ENCODE measurements at places on chromosomes 3 and 15.
A peak's percentile ranks its signal among the peaks of the same experiment; 100 is the strongest.

DNA sequence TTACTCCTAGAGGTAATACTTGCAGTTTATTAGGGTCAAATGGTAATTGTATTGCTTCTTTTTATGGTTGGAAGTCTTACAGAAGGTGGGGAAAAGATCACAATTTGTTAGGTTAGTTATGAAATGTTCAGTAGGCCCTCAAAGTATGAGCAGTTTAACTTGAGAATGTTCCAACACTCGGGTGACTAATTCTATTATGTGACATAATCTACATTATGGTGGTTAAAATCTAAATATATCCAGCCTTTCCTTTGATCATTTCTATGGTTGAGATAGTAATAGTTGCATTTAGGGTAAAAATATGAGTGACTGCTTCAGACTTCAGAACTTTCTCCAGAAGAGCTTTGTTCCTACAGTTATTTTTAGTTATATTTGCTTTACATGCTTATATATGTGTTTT is 19.6 kb upstream of the FBXO22 start:
- DNase-seq = no peak

- no peak for DNase-seq
Observed at GRCh38 chr3:64316971-64317370, 91.7 kb upstream of the PRICKLE2 start.

- no peak for DNase-seq
Observed at GRCh38 chr15:55320238-55320550, 1.2 kb downstream of the PIGB start.

DNA sequence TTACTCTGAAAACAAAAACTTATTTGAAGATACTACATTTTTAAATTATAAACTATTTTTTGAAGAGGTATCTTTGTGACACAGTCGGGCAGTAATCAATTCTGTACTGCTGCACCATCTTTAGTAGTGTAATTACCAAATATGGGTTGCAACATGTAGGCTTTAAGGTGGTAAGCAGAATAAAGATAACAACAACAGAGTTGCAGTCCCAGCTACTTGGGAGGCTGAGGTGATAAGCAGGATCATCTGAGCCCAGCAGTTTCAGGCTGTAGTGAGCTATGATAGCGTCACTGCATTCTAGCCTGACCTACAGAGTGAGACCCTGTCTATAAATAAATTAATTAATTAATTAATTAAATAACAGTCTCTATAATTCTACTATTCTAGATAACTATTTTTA is 6.0 kb downstream of the PLOD2 start:
- DNase-seq = no peak

GRCh38 chr3:104526901-104527401 is 839.8 kb upstream of the ALCAM start:
- DNase-seq = no peak

- DNase-seq = peak; percentile 65
Observed at GRCh38 chr3:169149349-169149890, 514.1 kb downstream of the MECOM start.

DNA sequence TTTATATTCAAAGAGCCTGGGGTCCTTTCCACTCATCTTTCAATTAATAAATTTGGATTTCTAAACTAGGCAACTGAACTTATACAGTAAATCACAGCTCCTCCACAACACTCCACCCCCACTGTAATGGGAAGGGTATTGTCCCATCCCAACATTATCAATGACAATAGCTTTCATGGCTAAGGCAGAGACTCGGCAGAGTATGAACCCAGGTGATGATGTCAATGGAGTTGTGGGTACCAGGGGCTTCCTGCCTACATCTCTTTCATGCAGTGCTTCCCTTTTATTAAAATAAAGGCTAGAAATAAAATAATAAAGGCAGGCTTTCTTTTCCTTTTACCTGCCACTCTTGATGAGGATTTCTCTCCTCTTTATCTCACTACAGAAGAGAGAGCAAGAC is 109.5 kb downstream of the ADAM10 start:
- no peak for DNase-seq

DNA sequence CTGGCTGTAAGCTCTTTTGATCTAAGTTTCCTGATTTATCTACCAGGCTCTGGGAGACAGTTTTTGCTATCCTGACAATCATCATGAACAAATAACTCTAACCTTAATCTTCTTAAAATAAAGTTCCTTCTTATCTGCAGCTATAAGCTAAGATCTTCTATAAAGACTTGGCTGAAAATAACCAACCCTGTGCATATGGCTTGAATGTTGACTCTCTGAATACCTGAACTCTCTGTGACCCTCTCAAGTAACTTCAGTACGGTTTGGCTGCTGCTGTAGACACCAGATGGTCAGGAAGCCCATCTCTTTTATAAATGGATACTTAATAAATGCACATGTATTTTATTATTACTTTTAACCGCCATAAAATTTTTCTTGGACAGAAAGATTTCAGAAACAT is 412.4 kb upstream of the CBLB start:
- no peak for DNase-seq

DNA sequence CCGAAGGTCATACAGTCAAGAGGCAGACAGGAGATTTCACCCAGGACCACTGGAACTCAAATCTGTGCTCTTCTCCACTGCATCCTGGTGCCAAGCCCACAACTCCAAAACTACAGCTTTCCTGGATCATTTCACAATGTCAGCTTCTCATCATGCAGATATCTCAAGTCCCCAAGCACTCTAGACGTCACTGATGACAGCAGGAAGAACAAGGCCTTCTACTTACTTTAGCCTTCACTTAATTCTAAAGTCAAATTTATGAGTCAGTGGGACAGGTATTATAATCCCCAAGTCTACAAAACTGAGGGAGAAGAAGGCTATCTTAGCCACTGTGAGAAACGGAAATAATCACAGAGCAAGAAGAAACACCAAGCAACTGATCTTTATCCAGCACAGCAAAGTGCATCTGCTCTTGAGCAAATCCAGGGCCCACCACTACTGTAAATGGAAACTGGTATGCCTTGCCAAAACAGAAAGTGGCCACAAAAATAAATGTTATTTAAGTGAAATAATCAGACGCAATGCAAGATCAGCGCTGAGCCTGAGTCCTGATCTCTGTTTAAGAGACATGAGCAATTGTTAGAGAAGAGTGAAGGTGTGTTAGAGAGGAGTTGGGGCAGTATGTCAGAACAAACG is 928 bp downstream of the RAD18 start:
- DNase-seq = no peak

DNA sequence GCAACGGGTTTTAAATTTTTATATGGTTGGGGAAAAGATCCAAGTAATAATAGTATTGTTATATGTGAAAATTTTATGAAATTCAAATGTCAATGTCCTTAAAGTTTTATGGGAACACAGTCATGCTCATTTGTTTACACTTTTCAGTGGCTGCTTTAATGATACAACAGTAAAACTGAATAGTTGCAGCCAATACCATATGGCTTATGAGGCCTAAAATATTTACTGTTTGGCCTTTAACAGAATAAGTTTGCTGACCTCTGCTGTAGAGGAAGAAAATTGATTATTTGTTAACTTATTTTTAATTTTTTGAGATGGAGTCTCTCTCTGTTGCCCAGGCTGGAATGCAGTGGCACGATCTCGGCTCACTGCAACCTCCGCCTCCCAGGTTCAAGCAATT is 44.7 kb downstream of the USP50 start:
- DNase-seq = no peak

DNA sequence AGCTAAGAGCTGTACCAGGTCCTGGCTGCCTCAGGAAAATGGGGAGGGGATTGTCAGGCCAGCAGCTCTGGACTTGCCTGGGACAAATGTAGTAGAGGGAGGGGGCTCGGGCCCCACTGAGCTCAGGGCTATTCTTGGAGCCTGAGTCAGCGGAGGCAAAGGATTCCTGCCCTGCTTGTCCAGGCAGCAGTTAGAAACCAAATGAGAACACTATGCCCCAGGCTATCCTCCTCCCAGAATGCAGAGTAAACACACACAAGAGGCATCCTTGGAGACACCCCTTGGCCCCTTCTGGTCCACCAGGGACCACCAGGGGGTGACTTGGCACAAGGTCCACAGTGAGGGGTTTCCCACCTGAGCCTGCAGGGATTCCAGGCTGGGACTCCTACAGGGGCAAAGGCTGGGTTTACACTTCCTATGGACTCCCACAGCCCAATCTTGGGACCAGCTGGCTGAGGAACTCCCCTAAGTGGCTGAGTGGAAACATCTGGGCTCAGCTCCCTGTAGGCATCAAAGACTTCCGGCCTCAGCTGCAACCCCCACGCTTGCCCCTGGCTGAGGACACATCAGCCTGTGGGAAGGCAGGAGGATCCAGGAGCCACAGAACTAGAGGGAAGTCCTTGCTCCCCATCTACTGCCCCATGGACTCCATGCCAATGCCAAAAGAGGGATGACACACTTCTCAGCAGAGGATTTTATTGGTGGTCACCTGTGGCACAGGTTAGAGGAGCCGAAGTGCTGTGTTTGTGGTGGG is 3.4 kb upstream of the COL7A1 start:
- DNase-seq = no peak

DNA sequence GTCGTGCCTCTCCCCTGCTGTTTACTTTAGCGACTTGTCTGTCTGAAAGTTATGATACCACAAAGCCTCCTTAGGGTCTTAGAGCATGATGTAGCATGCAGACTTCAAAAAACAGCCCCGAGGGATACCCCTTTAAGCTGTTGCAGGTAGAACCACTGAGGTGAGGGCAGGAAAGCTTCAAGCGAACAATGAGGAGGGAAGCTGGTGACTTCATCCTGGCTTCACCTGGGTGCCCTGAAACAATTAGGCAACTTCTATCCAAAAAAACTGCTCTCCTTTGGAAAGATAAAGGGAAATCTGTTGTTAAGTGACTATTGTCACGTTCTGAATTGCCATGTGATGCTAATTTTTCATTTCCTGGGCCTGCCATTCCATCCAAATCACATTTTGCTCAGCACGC is 231.6 kb downstream of the SOX2 start:
- no peak for DNase-seq

GRCh38 chr15:78931439-78932257 is 13.2 kb downstream of the CTSH start:
- no peak for DNase-seq

Measured in naive thymus-derived CD8-positive, alpha-beta T cell (primary cell).